IMR-90 (cell line): ENCODE measurements at places on chromosomes 3 and 15. TPM values are rescaled to one million over a fixed set of nuclear protein-coding genes. Genes with fewer than 3 reads are reported as not detected.

Gene ATP13A5
- polyA plus RNA-seq, result not detected in 2 replicates

- H3K4me1 ChIP-seq, result peaks cover 52% of the 10 kb centered on the region
- no peak overlapping the region for H3K4me3 ChIP-seq
- peak overlapping the region; percentile 91 for H3K27ac ChIP-seq
- DNase-seq, result no peak
Measured at GRCh38 chr15:68643216-68643830, 64.5 kb downstream of the CORO2B start.

Gene AADACL2
- polyA plus RNA-seq, result not detected in 2 replicates

Gene STRIT1
- not detected in 2 replicates for polyA plus RNA-seq

Gene HCLS1
- polyA plus RNA-seq, result 0.67 and 1.1 TPM in 2 replicates

GRCh38 chr15:32991619-32992111, 202.8 kb downstream of the FMN1 start:
- no peaks in the 10 kb centered on the region for H3K27me3 ChIP-seq
- H3K27ac ChIP-seq, result 0 out of 2 replicates have a peak overlapping the region, but pooled peaks have one; percentile 30
- no peak overlapping the region for H3K4me3 ChIP-seq
- H3K36me3 ChIP-seq, result peaks cover 2% of the 10 kb centered on the region; the same call in 1 of the 2 replicates
- peaks cover 17% of the 10 kb centered on the region for H3K4me1 ChIP-seq

Gene KBTBD12
- not detected in 2 replicates for polyA plus RNA-seq

DNA sequence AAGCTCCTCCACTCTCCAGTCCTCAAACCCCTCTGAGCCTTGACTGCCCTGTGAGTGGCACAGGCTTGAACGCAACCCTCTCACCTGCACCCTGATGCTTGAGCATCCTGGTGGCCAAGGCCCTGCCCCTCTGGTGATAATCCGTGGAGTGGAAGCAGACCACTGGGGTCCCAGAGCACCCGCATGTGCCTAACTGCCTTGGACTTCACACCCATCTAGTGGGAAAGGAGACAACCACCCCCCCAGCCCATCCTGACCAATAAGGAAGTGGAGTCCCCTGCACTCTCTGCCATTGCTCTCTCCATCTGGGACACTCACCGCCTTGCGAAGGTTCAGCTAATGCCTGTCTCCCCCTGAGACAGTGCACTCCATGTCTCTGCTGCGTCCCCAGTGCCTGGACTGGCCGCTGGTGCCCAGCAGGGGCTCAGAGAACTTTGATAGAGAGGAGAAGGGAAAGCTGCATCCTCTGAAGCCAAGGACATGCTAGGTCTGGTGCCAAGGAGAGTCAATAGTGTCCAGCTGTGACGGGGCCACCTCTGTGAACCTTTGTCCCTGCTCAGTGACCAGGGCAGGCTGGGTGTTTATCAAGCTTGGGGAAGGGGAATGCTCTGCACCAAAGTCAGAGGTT, 3.4 kb downstream of the KLF15 start:
- DNase-seq, result no peak
- peaks cover 9% of the 10 kb centered on the region for H3K27me3 ChIP-seq
- H3K27ac ChIP-seq, result no peak overlapping the region
- H3K36me3 ChIP-seq, result peaks cover 1% of the 10 kb centered on the region; the same call in 1 of the 2 replicates
- H3K4me1 ChIP-seq, result peaks cover 3% of the 10 kb centered on the region; the same call in 1 of the 2 replicates

Gene GRM7
- not detected in 2 replicates for polyA plus RNA-seq

DNA sequence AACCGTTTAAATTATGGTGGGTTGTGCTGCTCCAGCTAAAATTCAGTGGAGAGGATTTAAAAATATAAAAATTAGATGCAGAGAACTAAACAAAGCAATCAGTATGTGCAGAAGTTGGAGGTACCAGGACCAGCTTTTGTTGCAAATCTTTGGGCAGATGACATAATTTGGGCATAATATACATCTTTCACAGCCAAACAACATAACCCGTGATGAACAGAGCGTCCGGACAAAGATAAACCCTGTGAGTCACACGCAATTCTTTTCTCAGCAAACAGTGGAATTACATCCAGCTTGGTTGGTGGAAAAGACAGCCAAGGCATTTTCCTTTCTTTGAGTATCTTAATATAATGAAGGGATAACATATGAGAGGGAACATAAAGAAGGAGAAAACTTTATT, 419.4 kb upstream of the ADAMTS9 start:
- no peaks in the 10 kb centered on the region for H3K4me1 ChIP-seq
- no peak overlapping the region for H3K27ac ChIP-seq
- DNase-seq, result no peak
- H3K27me3 ChIP-seq, result no peaks in the 10 kb centered on the region; the same call in 1 of the 2 replicates
- no peak overlapping the region for H3K4me3 ChIP-seq
- H3K36me3 ChIP-seq, result no peaks in the 10 kb centered on the region

- no peak overlapping the region for H3K4me3 ChIP-seq
- DNase-seq, result peak; percentile 76
- no peaks in the 10 kb centered on the region for H3K36me3 ChIP-seq
- peak overlapping the region; percentile 82; the same call in 1 of the 2 replicates for H3K27ac ChIP-seq
- peaks cover 8% of the 10 kb centered on the region for H3K4me1 ChIP-seq
Measured at GRCh38 chr3:65729973-65730372, 308.7 kb downstream of the MAGI1 start.

Gene LSMEM2
- not detected in 2 replicates for polyA plus RNA-seq

GRCh38 chr3:139638518-139638917, 39.3 kb downstream of the NMNAT3 start:
- no peaks in the 10 kb centered on the region for H3K27me3 ChIP-seq
- no peaks in the 10 kb centered on the region for H3K36me3 ChIP-seq
- H3K4me3 ChIP-seq, result no peak overlapping the region

Gene MRPS11
- 87.8 and 117 TPM in 2 replicates for polyA plus RNA-seq

GRCh38 chr15:29675791-29676301, 146.4 kb downstream of the TJP1 start:
- no peak for DNase-seq
- H3K4me3 ChIP-seq, result no peak overlapping the region
- H3K4me1 ChIP-seq, result peaks cover 9% of the 10 kb centered on the region
- H3K36me3 ChIP-seq, result no peaks in the 10 kb centered on the region

DNA sequence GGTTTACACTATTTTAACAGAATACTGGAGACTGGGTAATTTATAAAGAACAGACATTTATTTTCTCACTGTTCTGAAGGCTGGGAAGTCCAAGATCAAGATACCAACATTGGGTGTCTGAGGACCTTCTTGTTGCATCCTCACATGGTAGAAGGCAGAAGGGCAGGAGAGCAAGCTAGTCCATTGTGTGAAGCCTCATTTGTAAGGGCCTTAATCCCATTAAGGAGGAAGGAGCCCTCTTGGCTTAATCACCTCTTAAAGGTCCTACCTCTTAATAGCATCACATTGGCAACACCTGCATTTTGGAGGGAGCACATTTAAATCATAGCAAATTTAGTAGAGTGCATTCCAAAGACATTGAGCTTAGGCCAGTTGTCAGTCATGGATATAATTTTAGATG, 26.2 kb downstream of the UBE2Q2 start:
- no peaks in the 10 kb centered on the region for H3K27me3 ChIP-seq
- H3K36me3 ChIP-seq, result peaks cover 18% of the 10 kb centered on the region
- H3K4me1 ChIP-seq, result peaks cover 5% of the 10 kb centered on the region; the same call in 1 of the 2 replicates
- no peak for DNase-seq

Gene GOLGA6B
- polyA plus RNA-seq, result not detected in 2 replicates

- no peak overlapping the region for H3K27ac ChIP-seq
- no peak for DNase-seq
- H3K27me3 ChIP-seq, result no peaks in the 10 kb centered on the region
- no peak overlapping the region for H3K4me3 ChIP-seq
Measured at GRCh38 chr3:23645533-23646183, 160.1 kb upstream of the UBE2E1 start.

Gene NMB
- polyA plus RNA-seq, result 3.8 and 5.1 TPM in 2 replicates

DNA sequence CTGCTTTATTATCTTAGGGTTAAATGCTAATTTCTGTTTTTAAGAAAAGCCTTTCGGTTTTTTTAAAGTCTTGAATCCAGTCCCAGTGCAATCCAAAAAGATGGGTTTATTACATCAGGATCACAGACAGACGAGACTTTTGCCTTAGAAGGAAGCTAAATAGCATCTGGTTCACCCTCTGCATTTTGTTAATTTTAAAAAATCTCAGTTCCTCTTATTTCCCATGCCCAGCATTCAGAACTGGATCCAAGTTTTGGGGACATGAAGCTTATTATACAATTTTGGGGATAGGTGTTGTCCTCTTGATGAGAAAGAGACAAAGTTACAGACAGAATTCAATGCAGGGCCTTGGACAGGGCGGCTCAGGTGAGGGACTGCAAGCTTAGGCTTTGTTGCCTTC, 181.5 kb upstream of the LYSMD4 start:
- H3K27ac ChIP-seq, result no peak overlapping the region
- H3K4me3 ChIP-seq, result no peak overlapping the region
- no peaks in the 10 kb centered on the region; the same call in 1 of the 2 replicates for H3K27me3 ChIP-seq
- DNase-seq, result no peak
- no peaks in the 10 kb centered on the region for H3K36me3 ChIP-seq
- H3K4me1 ChIP-seq, result no peaks in the 10 kb centered on the region

GRCh38 chr3:102158080-102158740, 276.6 kb upstream of the ZPLD1 start:
- peaks cover 7% of the 10 kb centered on the region for H3K4me1 ChIP-seq
- no peak overlapping the region for H3K27ac ChIP-seq
- H3K27me3 ChIP-seq, result no peaks in the 10 kb centered on the region
- H3K4me3 ChIP-seq, result no peak overlapping the region
- peak; percentile 39 for DNase-seq
- no peaks in the 10 kb centered on the region for H3K36me3 ChIP-seq

DNA sequence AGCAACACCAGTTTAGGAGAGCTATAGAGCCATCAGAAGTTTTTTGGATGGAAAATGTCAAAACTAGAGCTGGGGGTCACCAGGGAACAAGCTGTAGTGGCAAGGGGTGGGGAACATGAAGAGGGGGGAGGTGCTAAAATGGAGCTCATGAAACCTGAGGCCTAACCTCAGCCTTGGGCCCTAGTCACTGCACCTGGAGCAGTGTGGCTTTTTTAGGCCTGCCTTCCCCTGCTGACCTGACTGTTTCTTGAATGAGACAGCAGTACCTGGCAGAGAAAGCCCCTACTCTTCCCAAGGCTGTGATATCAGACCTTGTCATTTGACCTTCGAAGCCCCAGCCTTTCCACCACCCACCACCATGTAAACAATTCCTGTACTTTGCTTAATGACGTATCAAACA, 383.5 kb downstream of the EPHB1 start:
- no peak overlapping the region for H3K4me3 ChIP-seq
- DNase-seq, result no peak
- H3K36me3 ChIP-seq, result no peaks in the 10 kb centered on the region
- no peaks in the 10 kb centered on the region for H3K4me1 ChIP-seq
- no peak overlapping the region for H3K27ac ChIP-seq
- no peaks in the 10 kb centered on the region for H3K27me3 ChIP-seq

DNA sequence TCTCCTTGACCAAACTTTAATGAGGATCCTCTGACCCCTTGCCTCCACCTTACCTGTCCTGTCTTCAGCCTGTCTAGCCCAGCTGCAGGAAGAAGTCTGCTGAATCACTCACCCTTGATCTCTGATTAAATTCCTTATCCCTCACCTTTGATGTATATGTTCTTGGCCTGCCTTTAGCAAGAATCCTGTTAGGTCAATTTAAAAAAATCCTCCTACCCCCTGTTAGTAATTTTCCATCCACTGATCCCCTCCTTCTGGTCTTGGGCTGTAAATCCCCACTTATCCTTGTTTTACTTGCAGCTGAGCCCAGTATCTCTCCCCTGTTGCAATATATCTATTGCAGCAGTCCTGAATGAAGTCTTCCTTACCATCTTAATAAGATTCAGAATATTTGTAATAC, 39.0 kb downstream of the MYH15 start:
- H3K4me3 ChIP-seq, result no peak overlapping the region
- no peaks in the 10 kb centered on the region for H3K27me3 ChIP-seq
- no peak overlapping the region for H3K27ac ChIP-seq

GRCh38 chr3:161851941-161852566, 355.4 kb downstream of the OTOL1 start:
- no peaks in the 10 kb centered on the region for H3K36me3 ChIP-seq
- no peaks in the 10 kb centered on the region for H3K4me1 ChIP-seq
- H3K4me3 ChIP-seq, result no peak overlapping the region
- peak; percentile 27 for DNase-seq

Gene MESP1
- 0.10 and 0.13 TPM in 2 replicates for polyA plus RNA-seq

DNA sequence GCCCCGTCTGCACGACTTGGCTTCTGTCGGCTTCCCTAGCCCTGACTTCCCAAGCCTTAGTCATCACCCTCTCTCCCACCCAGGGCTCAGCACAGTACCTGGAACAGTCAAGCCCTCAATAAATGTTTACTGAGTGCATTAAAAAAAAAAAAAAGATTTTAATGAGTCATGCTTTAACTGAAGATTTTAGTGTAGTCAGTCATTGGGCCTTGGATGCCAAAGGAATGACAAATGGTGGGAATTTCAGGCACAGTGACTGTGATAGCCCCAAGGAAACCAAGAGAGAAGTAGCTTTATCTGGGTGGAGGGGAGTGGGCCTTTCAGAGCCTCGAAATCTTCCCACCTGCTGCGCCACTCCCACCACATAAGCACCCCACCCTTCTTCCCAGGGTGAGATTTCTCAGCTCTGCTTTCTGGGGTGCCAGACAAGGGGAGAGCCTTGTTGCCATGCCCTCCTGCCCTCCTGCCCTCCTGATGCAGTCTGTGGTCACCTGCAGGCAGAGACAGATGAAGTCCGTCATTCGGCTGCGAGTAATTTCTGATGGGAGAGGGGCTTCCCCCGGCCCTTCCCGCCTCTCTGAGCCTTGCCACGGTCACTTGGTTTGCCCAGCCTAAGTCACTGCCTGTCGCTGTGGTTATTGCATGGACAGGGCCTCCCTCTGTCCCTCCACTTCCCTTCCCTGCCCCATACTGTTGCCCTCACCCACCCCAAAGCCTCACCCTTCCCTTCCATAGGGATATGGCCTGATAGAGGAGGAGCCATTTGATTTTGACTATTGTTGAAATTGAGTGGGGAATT, 41.8 kb downstream of the SMAD3 start:
- no peak overlapping the region for H3K4me3 ChIP-seq
- peaks cover 65% of the 10 kb centered on the region for H3K4me1 ChIP-seq
- peaks cover 34% of the 10 kb centered on the region for H3K36me3 ChIP-seq
- H3K27ac ChIP-seq, result peak overlapping the region; percentile 97

- DNase-seq, result no peak
- H3K4me3 ChIP-seq, result no peak overlapping the region
Measured at GRCh38 chr3:184993394-184993793, 159.5 kb downstream of the C3orf70 start.

Gene WHAMM
- 3.8 and 4.1 TPM in 2 replicates for polyA plus RNA-seq
